ENCODE measurements at places on chromosomes 4 and X.

DNA sequence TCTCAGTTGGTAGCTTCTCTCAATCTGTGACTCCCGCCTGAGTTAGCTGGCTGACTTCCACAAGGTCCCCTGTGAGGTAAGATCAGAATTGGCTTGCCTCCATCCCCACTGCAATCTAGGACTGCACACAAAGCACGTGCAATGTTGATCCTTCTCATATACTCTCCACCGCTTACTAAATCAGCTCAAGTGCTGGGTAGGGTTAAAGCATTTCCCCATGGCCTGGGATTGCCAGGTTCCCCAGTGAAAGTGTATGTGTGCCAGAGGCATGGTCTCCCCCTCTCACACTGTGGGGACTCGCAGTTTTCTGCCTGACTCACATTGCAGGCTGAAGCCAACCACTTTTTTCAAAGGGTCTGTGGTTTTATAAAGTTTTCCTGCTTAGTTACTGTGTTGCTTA, 886.9 kb downstream of the FAM133A start:
- no peak for DNase-seq

DNA sequence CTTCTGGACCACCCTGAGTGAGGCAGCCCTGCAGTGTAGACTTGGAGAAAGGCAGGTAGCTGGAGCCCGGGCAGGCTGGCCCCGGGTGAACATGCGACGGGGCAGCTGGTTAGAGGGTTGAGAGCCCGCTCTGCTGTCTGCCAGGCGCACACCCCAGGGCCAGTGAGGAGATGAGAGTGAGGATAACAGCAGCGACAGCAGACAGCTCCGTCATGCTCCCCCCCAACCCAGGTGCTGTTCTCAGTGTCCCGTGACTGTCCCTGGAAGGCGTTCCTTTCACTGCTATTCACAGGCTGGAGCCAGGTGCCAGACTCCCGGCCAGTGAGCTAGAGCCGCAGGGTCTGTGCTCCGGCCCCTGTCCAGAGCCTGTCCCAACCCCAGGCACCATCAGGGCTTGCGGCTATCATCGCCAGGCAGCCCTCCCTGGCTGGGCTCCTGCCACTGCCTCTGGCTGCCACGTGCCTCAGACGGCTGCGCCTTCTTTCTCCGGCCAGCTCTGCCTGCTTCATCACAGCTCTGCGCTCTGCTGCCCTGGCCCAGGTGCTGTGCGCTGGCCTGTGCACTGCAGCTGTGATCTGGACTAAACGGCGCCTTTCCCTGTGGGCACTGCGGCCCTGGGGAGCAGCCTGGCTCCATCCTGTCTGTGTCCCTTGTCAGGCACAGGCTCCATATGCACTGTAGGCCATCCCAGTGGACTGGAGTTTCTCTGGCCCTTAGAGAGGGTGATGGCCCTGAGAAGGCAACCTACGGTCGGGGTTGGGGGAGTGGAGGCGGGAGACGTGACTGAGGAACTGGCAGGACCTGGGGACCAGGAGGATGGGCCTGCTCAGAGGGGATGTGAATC, 19.8 kb downstream of the NSG1 start:
- peak; percentile 64 for DNase-seq

DNA sequence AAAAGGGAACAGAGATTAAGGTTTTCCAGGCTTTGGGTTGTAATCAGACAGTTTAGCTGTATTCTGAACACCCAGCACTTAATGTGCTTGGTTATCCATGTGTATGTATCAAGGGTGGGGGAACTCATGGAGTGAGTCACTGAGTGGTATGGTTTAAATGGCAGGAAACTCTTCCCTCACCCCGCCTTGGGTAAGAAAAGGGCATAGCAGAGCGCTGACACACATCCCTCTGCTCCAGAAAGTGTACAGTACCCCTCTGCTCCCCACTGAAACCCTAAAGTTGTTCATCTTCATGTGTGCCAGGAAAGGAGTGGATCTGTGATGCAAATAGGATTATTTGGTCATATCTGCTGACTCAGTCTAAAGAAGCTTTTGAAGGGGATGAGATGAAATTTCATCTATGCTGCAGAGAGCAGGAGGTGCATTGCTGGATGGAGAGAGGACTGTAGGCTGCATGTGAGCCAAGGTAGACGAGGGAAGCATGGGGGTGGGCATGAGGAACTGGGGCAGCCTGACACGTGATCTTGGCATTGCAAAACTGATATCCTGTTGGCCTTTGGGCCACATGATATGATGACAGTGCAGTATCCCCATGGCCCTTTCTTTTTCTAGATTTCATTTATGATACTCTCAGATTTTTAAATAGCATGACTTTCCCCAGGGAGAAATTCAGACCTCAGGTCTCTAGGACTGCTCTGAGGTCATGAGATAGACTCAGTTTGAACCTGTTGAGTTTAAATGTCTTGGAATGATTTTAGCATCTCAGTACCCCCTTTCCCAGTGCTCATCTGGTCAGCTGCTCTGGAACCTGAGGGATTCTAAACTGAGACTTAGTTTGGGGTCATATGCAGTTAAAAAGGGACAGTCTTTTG, 84.8 kb downstream of the TMEM164 start:
- no peak for DNase-seq

DNA sequence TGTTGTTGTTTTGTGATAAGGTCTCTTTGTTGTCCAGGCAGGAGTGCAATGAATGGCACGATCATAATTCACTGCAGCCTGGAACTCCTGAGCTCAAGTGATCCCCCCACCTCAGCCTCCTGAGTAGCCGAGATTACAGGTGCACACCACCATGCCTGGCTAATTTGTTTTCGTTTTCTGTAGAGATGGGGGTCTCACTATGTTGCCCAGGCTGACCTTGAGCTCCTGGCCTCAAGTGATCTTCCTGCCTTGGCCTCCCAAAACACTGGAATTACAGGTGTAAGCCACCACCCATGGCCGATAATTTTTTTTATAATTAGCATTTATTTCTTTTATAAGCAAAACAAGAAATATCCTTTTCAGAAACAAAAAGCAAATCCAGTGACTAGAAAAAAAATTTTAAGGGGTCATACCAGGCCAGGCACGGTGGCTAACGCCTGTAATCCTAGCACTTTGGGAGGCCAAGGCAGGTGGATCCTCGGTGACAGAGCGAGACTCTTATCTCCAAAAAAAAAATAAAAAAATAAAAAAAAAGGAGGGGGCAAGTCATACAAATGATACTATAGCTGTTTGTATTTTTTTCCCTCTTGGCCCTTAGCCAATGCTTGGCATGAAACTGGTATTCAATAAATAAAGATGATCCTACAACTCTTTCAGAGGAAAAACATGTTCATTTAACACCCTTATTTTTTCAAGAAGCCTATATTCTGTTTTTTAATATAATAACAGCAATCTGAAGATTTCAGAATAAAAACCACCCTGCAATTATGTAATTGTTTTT, 3.4 kb downstream of the PLAC8 start:
- DNase-seq = no peak

DNA sequence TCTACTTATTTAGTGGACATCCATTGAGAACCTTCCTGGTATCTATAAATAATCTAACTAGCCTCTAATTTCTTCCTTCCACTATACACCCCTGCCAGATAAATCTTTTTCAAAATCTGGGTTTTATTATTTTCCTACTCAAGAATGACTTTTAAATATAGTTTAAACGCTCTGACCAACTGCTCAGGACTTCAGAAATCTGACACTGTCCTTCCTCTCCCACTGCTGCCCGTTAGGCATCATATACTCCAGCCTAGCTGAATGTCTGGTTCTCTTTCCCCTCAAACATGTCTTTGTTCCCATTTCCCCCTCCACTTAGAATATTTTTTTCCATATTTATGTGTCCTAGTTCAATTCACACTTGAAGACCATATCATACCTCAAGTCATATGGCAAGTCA, 35.2 kb upstream of the CBLL2 start:
- no peak for DNase-seq

- DNase-seq = no peak
Observed at GRCh38 chrX:124981420-124981819, 338.3 kb upstream of the TEX13C start.

DNA sequence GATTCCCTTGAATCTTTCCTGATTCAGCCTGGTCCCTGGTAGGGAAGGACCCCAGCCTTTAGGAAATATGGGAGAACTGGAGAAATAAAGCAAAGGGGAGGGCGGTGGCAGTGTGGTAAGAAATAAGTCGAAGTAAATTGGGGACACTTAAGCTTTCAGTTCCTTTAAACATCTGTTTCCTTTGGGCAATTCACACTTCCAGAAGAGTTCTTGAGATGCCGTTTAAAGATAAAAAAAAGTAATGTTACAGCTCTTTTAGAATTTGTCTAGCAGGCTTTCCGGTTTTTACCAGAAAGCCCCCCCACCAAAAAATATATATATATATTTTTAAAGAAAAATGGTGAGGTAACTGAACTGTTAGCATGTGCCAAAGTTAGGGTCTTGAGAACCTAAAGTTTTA, 46.6 kb downstream of the TSPAN7 start:
- DNase-seq = no peak

- no peak for DNase-seq
Observed at GRCh38 chr4:145248502-145248901, 68.1 kb upstream of the OTUD4 start.

DNA sequence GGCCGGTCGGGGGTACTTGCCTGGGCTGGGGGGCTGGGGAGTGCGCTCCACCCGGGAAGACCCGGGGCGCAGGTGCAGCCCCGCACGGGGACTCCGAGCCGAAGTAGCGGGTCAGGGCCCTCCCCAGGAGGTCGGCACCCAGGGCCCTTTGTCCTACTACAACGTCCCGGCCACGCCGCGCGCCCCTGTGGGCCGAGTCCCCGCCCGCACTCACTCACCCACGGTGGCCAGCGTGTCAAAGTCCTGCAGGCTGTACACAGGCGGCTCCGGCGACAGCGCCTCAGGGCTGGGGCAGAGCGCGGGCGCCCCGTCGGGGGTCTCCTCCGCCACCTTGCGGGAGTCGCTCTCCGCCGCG, 602 bp downstream of the PRKX start:
- no peak for DNase-seq

- no peak for DNase-seq
Observed at GRCh38 chr4:32318926-32319325, 1598.8 kb downstream of the PCDH7 start.

GRCh38 chr4:163395758-163396157, 52.1 kb downstream of the NPY5R start:
- no peak for DNase-seq

DNA sequence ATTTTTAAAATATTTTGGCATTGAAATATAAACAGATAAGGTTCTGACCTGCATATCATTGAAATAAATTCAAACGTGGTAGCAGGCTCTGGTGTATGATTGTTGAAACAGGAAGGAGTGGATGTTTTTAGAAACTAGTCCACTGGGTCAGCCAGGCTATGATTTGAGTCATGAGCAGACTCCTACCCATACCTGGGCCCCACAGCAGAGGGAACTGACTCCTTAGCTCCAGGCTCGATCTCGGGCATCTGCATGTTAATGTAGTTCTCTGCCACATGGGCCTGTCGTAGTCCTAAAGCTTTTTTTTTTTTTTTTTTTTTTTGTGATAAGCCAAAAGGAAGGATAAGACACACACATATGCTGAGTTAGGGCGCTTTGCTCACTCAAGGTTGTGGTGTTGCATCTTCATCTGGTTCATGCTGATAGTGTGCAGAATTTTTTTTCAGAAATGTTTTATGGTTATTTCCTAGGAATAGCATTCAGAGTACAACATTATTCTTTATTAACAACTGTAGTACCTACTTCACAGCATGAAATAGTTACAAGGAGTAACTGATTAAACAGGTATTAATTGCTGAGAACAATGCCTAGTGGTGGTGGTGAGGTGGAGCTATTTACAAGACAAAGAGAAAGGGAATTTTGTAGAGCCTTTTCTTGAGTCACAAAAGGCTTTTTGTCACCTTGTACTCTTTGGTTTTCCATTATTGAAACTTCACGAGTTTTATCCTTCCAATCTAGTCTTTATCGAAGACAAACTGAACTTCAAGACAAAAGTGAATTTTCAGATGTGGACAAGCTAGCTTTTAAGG, 27.3 kb downstream of the OFD1 start:
- peak; percentile 44 for DNase-seq

DNA sequence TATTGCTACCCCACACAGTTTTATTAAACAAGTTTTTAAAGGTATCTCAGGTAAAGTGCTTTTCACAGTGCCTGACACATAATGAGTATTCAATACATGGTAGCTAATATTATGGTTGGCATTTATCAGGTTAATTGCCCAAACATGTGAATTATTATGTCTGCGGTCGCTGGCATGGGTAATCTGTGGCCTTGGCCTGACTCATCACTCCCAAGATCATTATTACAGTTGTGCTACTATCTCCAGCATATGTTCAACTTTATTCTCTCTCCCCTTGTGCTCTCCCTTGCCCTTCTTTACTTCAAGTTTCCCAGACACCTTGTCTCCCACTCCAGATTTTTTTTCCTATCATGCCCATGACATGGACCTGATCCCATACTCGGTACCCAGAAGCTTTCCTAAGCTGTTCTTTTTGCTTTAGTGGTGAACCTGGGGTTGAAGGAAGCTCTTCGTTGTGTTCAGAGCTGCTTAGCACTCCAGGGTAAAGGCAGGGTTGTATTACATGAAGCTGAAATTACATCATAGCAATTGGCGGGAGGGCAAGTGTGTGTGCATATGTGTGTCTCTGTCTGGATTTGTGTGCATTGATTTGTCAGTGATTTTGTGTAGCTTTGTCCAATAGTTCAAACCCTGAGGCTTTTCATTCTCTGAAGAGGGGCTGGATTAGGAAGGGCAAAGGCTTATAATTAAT, 176.5 kb upstream of the NRK start:
- no peak for DNase-seq

DNA sequence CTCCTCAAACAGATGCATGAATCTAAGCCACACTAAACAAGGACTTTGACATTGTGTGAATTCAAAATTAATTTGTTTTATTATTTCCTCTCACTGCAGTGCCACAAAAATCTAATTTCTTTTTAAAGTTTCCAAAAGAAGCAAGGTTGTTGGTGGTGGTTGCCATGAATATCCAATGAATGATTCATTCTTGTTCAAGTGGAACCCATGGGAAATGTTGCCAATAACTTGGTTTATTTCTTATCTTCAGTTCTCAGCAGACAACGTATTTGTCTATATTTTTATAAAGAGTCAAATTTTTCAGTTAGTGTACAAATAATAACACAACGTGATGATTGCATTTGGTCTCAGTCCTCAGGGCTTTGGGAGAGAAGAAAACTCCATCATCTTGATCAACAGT, 309.4 kb upstream of the NOCT start:
- no peak for DNase-seq

GRCh38 chr4:113564493-113564892, 197.0 kb downstream of the CAMK2D start:
- DNase-seq = no peak

DNA sequence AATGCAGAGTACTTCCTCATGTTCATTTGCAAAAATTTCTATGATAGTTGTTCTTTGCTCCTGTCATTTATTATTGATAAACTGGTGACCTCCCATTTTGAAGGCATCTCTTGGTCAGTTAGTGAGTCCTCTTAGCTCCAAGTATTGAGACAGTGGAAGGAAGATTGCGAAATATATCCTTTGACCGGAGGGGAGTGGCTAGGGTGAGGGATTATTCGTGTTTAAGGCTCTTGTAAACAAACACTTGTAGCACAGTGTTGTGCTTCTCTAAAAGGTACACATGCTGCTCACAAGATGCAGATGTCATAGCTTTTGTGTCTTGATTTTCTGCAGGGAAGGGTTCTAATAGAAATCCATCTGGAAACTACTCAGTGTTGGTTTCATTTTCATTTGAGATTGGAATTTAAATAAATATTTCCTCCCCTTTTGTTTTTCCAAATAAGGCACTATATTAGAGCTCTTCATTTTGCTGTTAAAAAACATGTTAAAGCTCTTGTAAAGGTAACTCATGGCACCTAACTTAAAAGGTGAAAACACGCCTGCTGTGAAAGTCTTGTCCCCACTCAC, 21.8 kb downstream of the TXLNG start:
- DNase-seq = no peak
